Smooth muscle cell of the coronary artery (primary cell): ENCODE measurements at places on chromosomes 6 and 20. TPM values are rescaled to one million over a fixed set of nuclear protein-coding genes. Genes with fewer than 3 reads are reported as not detected.

The SYTL3 gene
- 0.82 and 1.4 TPM in 2 replicates for total RNA-seq

The C6orf163 gene
- total RNA-seq, result 0.83 and 0.94 TPM in 2 replicates

The THBD gene
- total RNA-seq, result 8.9 and 27.5 TPM in 2 replicates

The DSN1 gene
- 5.9 and 9.5 TPM in 2 replicates for total RNA-seq

The IL17A gene
- not detected in 2 replicates for total RNA-seq

The DTNBP1 gene
- 6.7 and 7.1 TPM in 2 replicates for total RNA-seq

The PKHD1 gene
- not detected in 2 replicates for total RNA-seq

The POU5F1 gene
- total RNA-seq, result not detected in 2 replicates

The TGM2 gene
- total RNA-seq, result 12.4 and 598 TPM in 2 replicates
